ENCODE measurements at places on chromosomes 1 and 21.

GRCh38 chr1:234270093-234270492 lies 103.2 kb upstream of the COA6 start:
- DNase-seq, result no peak

- DNase-seq, result peak; percentile 40
Observed at GRCh38 chr1:27045973-27046558, 33.4 kb upstream of the TENT5B start.

- DNase-seq, result no peak
Observed at GRCh38 chr1:208184966-208185654, 59.1 kb downstream of the PLXNA2 start.

DNA sequence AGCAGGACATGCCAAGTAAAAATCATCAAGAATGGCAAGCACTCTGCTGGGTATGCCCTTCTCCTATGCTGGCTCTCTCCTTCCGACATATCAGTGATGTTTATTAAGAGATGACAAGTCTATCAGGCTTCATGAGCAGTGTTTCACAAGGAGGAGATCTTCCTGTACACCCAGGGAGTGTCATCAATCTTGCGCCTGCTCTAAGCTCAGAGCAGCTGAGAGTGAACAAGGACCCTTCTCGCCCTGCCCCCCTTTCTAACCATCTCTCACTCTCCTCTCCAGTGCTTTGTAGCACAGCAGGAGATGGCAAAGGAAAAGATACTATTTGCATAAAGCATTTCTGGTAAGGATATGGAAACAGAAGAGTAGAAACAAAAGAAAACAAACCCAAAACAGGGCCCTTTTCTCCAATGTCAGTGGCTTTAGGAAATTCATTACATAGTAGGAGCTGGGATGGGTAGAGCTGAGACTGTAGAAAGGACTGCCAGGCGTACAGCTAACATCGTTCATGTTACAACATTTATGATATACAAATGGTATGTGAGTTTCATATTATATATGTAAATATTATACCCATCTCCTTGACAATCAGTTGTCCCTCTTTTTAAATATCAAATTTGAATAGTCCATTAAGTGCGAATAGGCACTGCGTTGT lies 201.7 kb downstream of the NUF2 start:
- DNase-seq, result no peak

GRCh38 chr1:34409689-34410229 lies 233.1 kb downstream of the C1orf94 start:
- DNase-seq, result no peak

DNA sequence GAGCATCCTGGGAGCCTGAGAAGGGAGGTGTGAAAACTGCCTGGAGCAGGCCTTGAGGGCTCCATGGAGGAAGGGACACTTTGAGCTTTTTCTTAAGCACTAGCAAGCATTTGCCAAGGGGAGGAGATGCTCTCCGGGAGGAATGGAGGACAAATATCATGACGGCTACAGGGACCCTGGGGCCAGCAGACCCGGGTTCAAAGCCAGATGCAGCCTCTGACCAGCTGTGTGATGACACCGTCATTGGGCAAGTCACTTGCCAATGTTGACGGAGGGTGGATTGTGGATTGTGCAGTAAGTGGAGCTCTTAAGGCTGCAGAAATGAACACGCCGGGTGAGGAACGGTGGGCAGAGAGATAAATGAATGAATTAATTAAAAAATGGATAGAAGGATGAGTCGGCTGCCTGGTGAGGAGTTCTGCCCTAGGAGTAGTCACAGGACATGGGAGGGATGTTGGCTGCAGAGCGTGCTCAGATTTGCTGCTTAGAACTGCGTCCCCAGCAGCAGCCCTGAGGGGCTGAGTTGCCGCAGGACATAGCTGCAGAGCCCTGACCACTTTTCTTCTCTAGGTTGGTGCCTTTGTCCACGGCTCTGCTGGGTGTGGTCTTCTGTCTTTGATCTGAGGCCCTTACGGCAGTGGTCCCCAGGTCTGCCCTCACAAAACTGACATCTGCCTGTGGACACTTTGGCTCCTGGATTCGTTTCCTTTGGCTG lies 507.6 kb downstream of the NPHP4 start:
- no peak for DNase-seq

DNA sequence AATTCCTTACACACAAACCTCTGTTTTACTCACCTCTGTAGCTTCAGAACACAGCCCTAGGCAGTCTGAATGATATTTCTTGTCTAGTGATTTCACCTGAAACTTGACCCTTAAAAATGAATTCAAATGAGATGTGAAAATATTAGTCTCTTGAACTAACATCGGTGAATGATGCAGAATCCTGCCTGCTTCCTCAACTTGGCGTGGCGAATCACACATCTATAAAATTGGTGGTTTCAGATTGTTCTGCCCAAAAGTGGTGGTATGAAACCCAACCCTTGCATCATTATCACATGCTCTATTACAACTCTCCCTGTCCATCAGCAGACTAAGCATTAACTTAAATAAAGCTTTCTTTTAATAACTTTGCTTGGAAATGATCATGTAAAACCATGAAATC lies 26.9 kb upstream of the C1orf21 start:
- DNase-seq, result no peak

DNA sequence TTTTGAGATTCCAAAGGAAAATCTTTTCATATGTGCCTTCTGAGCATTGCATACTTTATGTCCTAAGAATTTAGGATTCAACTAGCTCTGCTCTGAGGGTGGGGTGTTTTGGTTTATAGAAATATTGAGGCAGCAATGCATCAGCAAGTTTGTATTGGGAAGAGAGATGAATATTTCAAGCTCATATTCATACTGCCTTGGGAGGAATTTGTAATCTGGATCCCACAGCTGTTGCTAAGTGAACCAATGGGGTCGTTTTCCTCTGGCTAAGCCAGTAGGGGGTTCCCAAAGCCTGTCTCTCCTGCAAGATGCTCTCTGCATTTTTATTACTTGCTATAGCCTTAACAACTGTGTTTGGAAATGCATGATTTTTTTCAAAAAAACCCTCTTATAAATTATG lies 130.6 kb downstream of the SNX7 start:
- no peak for DNase-seq

- no peak for DNase-seq
Observed at GRCh38 chr1:208254376-208254775, 10.2 kb upstream of the PLXNA2 start.

DNA sequence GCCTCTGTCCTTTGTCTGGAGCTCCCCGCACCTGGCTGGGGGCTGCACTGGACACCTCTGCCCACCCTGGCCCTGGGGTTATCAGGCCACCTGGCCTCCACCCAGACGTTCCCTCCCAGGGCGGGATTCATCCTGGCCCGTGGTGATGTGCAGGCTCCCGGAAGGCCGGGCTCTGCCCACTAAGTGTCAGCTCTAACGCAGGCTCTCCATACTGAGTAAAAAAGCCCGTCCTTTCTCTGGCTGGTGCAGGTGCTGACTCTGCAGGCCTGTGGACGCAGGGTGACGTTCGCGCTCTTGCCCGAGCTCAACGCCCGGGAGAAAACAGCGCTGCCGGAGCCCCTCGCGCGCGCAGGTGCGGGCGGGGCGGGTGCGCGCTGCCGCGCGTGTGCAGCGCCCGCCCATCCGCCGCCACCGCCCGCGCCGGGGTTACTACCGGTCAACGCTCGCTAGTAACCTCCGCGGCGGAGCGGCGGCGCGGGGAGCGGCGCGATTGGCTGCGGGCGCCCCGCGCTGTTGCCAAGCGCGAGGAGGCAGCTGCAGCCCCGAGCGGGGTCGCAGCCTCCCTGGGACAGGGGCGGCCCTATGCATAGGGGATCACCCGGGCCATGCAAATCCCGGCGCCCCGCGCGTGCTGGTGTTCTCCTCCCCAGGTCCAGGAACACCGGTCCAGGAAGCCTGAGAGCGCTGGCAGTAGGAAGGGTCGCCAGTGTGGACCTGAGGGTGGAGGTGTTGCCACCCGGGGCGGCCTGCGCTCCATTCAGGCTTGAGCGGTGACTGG lies 15.7 kb downstream of the ABCG1 start:
- DNase-seq, result no peak

DNA sequence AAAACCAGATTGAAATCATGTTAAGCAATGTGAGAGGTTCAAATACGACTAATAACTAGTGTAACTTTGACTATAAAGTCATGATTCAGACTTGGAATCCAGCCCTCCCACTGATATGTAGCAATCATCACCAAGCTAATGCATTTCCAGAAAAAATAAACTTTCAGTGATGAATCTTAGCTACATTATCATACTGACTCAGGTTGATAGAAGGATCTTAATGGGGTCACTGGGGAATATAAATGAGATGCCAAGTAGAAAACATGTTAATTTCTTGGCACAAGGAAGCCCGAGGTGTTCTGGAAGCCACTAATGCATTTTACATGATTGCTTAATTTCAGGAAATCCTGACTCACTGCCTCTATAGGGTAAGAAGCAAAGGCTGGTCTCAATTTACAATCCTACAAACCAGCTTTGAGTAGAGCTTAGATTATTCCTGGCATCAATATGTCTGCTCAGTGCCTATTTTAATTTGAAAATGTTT lies 67.7 kb downstream of the SELENOF start:
- DNase-seq, result peak; percentile 69
